ENCODE measurements at places on chromosomes 1 and 21.

DNA sequence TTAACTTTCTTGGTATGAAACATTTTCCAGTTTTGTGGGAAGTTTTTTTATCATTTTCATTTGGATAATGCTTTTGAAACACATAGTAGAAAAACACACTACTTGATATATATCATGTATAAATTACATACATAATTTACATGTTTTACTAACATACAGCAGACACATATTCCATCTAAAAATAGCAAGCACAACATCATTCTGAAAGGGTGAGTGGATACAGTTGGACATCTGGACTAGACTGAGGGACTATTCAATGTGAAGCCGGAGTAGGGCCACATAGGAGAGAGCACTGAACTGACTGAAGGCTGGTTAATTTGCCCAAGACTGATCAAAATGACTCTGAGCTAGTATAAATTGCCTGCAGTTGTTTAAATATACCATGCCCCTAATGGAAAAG lies 11.7 kb downstream of the CDKN2C start:
- DNase-seq = no peak

- DNase-seq = no peak
Observed at GRCh38 chr1:43549921-43550597, 19.4 kb downstream of the PTPRF start.

DNA sequence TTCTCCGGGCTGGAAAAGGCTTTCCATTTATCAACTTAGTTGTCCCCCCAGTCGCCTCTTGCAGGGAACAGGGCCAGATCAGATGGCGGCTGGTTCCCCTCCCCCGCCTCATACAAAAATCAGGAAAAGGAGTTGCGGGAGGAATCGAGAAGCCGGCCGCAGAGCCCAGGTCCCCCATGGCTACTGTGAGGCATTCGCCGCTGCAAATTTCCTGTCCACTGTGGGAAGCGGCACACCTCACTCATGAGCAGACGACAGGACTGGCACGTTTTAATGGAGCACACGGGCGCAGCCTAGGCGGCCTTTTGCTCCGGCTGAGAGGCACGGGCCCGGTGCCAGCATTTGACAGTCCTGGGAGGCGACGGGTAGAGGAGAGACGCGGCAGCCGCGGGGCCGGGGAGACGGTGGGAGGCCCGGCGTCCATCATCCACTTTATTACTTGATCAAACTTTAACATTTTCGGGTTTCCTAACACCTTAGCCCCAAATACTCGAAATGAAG lies 1.1 kb downstream of the GNG4 start:
- no peak for DNase-seq

- no peak for DNase-seq
Observed at GRCh38 chr1:78156805-78157521, 111.2 kb downstream of the GIPC2 start.

GRCh38 chr21:34086887-34087306 lies 13.5 kb downstream of the MRPS6 start:
- DNase-seq = no peak

DNA sequence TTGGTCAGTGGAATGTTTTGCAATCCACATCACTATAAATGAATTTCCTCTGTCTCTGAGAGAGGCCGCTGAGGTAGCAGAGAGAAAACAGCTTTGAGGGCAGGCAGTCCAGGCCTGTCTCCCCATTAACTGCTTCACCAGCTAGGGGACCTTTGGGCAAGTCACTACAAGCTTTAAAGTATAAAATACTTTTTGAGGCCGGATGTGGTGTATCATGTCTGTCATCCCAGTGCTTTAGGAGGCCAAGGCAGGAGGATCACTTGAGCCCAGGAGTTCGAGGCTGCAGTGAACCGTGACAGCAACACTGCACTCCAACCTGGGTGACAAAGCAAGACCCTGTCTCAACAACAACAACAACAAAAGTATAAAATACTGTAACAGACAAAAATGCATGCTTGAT lies 6.4 kb downstream of the IL6R start:
- no peak for DNase-seq

- DNase-seq = no peak
Observed at GRCh38 chr1:200896531-200897196, 2.0 kb downstream of the INAVA start.

DNA sequence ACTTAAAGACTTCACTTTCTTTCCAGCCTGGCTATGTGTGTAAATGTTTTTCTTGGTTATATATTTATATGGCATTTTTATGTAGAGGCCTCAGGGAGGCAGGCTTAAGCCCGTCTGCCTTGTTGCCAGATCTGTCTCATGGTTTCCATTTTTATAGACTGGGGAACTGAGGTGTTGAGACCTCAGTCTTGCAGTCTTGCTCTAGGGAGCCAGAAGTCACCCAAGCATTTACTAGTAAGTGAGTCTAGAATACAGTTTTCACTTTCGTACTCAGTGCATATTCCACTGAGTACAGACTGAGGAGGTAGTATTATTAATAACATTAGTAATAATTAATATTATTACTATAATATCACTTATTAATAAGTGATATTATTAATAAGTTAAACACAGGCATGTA lies 161.4 kb downstream of the UCK2 start:
- no peak for DNase-seq

GRCh38 chr1:15288173-15288926 lies 41.3 kb downstream of the FHAD1 start:
- DNase-seq = no peak

DNA sequence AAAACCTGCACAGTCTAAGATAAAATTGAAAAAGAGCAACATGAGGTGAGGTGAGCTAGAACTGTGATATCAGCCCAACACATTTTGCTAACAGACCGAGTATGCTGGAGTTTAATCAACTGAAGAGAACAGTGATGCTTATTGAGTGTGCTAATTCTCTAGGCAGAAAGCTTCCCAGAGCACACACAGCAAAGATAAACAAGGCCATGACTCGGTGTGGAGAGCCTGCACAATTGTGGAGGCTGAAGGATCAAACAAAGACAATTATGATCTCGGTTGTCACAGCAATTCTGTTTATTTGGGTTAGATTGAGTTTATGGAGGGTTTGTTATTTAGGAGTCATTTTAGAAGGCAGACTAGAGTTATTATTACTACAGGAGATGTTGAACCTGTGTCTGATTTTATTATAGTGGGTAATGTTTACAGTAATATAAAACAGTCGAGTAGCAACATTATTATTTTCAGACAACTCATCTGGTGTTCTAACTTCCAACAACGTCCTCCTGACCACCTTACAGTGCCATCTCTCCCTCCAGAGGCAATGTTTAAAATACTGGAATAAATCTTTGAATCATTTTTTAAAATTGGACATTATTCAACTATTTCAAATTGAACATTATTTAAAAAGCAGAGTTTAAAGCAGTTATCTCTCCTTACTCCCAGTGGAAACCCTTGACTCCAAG lies 40.2 kb downstream of the DPT start:
- no peak for DNase-seq

DNA sequence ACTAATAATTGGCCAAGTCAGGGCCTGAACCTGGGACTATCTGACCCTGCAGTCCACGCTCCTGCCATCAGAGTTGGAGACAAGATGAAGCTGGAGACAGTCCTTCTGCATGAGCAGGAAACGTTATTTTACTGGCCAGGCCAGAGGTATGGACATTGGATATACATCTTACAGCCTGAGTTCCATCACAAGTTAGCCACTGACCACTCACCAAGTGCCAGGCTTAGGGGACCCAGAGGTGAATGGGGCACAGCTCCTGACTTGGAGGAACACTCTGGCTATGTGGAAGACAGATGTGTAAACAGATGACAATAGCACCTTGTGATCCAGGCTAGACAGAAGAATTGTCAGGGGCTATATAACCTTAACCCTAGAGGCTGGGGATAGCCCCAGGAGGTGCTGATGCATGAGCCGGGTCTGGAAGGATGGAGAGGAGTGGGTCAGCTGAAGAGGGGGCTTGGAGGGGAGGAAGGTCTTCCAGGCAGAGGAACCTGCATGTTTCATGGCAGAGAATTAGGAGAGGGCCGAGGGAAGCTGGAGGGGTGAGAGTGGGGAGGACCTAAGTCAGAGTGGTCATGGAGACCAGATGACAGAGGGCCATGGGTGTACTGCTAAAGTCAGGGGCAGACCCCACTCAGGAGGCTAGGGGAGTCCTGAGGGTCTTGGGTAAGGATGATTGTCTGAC lies 52.5 kb upstream of the DMRTB1 start:
- DNase-seq = no peak

DNA sequence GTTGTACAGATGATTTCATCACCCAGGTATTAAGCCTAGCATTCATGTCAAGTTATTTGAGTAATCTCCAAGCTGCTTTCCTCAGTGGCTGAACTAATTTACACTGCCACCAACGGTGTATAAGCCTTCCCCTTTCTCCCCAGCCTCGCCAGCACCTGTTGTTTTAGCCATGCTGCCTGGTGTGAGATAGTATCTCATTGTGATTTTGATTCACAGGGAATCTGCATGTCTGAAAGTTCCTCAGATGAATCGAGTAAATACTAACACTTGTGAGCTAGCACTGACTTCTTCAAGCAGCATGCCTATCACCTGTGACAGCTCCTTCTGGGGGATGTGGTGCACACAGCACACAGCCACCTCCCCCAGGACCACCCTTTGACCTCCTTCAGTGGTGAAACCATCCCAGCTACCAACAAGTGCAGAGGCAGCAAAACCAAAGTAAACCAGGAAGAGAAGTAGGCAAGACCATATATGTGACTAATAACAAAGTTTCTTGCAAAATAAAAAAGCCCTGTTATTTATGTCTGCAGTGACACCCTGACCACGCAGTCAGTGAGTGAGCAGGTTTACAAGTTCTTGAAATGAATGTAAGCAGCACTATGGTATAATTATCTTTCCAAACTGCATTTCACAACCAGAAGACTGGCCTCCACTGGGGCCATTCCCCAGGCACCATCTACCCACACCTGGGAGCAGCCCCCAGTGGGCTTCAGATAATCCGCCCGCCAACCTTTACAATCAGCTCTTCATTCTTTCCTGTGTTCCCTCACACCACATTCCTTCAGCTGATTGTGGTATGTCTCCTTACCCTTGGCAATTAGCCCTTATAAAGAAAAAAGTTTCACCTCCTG lies 173.8 kb downstream of the ETS2 start:
- DNase-seq = no peak

DNA sequence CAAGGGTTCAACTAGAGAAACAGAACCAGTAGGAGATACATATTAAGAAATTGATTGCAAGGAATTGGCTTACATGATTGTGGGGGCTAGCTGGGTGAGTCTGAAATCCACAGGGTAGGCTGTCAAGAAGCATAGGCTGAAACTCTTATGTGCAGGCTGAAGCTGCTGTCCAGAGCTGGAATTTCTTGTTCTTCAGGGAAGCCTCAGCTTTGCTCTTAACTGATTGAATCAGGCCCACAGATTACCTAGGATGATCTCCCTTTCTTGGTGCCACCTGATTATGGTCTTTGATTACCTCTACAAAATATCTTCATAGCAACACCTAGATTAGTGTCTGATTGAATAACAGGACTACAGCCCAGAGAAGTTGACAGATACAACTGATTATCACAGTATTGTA lies 22.5 kb upstream of the FRRS1 start:
- DNase-seq = no peak

DNA sequence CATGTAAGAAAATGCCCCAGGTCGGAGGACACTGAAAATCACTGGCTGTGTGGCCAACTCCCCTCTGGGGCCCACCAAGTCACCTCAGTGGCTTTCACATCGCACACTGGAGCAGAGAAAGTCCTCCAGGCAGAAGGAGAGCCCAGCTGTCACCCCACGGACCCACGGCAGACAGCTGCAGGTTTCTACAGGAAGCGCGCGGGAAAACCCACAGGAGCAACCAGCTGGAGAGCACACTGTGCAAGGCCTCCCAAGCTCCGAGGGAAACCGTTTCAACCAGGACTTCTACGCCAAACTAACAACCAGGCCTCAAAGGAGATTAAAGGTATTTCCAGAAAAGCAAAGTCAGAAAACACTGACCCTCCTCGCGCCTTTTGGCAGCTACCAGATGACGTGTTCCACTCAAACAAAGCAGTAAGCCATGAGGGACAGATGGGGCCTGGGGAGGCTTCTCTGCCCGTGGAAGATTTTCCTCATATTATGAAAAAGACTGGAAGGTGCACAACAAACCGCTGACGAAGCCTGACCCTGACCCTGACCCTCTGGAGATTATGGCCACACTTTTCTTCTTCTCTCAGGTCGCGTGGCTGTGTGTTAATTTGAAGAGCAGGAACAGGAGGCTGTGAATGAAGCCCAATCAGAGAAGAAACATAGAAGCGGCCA lies 21.0 kb downstream of the WDR4 start:
- no peak for DNase-seq

DNA sequence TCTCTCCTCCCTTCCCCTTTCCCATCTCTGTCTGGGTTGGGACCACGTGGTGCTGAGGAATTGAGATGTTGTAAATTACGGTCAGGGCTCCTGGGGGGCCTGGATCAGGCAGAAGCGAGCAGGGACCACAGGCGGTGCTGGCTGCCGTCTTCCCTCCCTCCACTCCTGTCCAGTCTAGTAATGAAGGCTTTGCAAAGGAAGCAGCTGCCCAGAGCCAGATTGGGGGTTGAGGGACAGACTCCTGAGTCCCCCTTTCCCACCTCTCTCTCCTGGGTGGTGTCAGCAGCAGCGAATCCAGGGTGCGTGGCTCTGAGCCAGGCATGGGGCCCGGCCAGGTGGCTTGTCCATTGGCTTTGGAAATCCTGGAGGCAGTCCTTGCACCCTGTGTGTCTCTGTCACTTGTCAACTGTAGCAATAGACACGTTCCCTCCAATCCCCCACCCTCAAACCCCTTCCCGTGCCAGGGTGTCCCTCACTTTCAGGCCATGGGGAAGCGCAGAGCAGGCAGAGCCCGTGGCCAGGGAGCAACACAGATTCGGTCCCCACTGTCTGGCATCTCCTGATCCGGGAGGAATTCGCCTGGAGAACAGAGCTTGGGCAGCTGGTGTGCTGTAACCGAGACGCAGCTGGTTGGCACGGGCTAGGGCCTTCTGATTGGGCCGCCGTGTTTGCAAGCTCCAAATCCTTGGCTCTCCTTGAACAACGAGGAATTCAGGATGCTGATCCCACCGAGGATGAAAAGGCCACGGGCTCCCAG lies 64.8 kb upstream of the WNT4 start:
- no peak for DNase-seq

DNA sequence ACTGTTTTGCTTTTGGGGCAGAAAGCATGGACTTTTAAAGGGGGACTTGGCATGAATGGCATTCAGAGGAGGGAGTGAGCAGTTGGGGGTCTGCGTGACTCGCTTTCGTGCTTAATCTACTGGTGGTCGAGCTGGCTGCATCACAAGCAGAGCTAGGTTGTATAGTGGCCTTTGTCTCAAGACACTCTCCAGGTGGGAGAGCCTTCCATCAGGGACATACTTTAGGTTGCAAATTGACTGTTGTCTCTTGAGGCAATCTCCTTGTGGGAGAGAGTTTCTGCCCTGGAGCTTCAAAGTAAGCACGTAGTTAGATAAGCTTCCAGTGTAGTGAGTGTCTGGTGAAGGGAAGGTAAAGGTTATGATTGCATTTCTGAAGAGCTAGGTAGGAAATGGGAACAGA lies 93.9 kb downstream of the C1orf21 start:
- DNase-seq = no peak

DNA sequence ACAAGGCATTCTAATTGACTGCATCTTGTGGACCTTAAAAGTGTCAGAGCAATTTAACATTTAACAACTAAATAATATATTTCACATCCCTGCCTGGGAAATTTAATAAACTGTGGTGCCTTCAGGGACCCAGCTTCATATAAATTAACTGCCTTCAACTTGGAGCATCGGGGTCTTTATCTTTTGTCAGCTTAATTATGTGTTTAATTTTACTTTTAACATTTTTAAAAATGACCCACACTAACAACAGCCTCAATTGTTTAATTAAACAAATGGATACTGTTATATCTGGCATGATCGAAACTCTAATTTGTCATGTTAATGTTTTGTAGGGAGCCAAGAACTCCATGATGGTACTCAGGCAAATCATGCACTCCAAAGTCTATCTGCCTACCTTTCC lies 389.3 kb upstream of the BEND5 start:
- DNase-seq = no peak

- DNase-seq = no peak
Observed at GRCh38 chr1:58035523-58035922, 511.0 kb downstream of the OMA1 start.

Data from stimulated activated CD8-positive, alpha-beta memory T cell treated with anti-CD3 and anti-CD28 coated beads, Interleukin-4, amount 100 ng/mL, for 4 hours (primary cell).